Placental pericyte (primary cell): ENCODE measurements at places on chromosomes 11 and 22. TPM values are rescaled to one million over a fixed set of nuclear protein-coding genes. Genes with fewer than 3 reads are reported as not detected.

Gene KCTD14
- total RNA-seq = 0.44 and 1.7 TPM in 2 replicates

Gene IL17RA
- total RNA-seq = 7.0 and 8.1 TPM in 2 replicates

Gene INS
- not detected in 2 replicates for total RNA-seq

Gene CLCF1
- total RNA-seq = 5.2 and 5.5 TPM in 2 replicates

Gene DGCR6
- 0.88 and 1.1 TPM in 2 replicates for total RNA-seq

Gene MUC2
- total RNA-seq = not detected in 2 replicates

Gene GRAMD1B
- total RNA-seq = 0.44 and 25.3 TPM in 2 replicates

Gene ZP1
- total RNA-seq = 0.14 TPM in 1 of 2 replicates, not detected in the other

Gene RIC3
- not detected in 2 replicates for total RNA-seq

Gene ABCG4
- total RNA-seq = 0.66 TPM in 1 of 2 replicates, not detected in the other

Gene GNAZ
- total RNA-seq = 0.43 and 0.44 TPM in 2 replicates

Gene IFITM10
- total RNA-seq = 0.22 and 0.43 TPM in 2 replicates
